ENCODE measurements at places on chromosomes 7 and 10.
A peak's percentile ranks its signal among the peaks of the same experiment; 100 is the strongest.

GRCh38 chr10:69791812-69792211 is 9.9 kb upstream of the COL13A1 start:
- DNase-seq: no peak

DNA sequence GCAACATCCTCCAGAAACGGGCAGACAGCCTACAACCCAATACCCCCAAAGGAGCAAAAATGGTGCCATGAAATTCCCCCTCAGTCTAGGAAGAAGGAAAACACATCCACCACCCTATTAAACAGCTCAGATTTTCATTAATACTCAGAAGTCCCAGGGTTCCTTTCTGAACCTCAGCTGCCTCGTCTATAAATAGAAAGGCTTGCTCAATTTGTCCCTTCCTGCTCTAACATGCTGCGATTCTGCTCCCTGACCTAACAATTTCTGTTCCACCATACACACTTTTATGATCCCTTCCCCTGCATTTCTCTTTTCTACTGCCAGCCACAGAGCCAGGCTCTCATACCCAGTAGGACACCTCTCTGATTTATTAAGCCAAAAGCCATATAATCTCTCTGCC is 68.1 kb downstream of the MTERF1 start:
- no peak for DNase-seq

DNA sequence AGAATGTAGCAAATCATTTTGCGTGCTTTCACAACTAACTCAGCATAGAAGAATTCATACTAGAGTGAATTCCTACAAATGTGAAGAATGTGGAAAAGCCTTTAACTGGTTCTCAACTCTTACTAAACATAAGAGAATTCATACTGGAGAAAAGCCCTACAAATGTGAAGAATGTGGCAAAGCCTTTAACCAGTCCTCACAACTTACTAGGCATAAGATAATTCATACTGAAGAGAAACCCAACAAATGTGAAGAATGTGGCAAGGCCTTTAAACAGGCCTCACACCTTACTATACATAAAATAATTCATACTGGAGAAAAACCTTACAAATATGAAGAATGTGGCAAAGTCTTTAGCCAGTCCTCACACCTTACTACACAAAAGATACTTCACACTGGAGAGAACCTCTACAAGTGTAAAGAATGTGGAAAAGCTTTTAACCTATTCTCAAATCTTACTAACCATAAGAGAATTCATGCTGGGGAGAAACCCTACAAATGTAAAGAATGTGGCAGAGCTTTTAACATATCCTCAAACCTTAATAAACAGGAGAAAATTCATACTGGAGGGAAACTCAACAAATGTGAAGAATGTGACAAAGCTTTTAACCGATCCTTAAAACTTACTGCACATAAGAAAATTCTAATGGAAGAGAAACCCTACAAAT is 40.8 kb downstream of the ZNF107 start:
- no peak for DNase-seq

DNA sequence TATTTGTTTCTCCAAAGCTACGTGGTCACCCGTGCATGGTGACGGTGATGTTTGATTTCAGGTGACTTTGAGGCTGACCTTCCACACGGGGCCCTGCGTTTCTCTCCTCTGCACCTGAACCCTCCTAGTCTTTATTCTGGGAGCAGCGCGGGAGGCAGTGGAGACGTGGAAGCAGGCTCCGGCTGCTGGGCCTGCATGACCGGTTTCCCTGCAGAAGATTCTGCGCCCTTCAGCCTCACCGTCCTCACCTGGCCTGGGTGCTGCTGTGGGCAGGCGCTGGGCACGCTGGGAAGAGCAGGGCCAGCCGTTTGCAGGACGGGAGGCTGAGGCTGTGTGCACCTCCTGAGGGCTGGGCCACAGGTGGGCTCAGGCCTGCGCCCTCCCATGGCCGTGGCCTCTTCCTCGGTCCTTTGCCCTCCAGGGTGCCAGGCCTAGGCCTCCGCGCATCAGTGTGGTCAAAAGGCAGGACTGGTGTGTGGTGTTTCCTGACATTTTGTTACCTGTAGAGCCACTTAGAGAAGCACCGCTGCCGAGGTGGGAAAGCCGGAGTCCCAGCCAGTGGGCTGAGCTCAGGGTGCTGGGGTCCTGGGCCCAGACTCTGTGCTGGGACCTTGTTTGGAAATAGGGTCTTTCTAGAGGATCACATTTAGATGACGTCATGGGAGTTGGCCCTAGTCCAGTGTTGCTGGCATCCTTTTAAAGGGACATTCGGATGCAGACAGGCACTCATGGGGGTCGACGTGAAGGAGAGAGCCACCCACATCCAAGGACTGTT is 478.3 kb downstream of the DNAJB6 start:
- no peak for DNase-seq

GRCh38 chr7:106947244-106947728 is 82.2 kb downstream of the PIK3CG start:
- DNase-seq: peak; percentile 48

GRCh38 chr7:38512291-38512690 is 118.9 kb downstream of the AMPH start:
- no peak for DNase-seq

Measured in spinal cord (tissue), 10 donors.